ENCODE measurements at places on chromosomes 16 and 17.

GRCh38 chr17:951325-952132 lies 28.0 kb downstream of the NXN start:
- no peak for DNase-seq

DNA sequence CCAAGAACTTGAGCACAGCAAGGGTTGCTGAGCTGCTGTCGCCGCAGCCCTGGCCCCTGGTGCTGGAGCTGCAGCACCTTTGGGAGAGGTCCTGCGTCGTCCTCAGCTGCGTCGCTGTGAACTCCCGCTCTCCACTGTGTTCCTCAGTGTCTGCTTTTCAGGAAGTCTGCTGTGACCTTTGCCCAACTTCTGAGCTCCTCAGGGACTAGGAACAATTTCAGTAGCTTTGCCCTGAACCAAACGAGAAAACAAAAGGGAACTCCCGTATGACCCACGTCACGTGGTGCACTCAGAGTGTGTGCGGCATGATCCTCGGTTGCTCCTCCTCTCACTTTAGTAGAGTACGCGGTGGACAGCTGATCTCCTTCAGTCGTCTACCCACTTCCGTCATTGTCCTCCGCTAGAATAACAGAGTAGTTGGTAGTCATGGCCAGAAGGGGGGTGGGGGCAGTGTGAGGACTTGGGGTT lies 44.2 kb downstream of the WDR45B start:
- DNase-seq = no peak

GRCh38 chr17:78882540-78883088 lies 20.4 kb downstream of the CEP295NL start:
- no peak for DNase-seq

DNA sequence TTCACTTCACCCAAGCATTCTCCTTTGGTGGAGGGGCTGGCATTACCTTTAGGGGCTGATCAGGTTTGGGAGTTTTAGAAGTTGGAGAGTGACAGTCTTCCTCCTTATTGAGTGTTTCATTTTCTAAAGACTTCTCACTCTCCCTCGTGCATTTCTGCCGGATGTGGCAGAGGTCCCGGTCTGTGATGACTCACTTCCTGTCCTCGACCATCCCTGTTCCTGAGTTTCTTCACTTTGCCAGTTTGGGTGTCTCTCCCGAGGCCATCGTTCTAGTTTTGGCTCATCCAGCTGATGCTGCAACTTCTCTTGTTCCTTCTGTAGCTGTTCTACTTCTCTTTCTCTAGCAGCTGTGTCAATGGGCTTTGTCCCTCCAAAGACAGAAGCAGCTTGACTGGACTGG lies 104.3 kb downstream of the PHKB start:
- DNase-seq = no peak

DNA sequence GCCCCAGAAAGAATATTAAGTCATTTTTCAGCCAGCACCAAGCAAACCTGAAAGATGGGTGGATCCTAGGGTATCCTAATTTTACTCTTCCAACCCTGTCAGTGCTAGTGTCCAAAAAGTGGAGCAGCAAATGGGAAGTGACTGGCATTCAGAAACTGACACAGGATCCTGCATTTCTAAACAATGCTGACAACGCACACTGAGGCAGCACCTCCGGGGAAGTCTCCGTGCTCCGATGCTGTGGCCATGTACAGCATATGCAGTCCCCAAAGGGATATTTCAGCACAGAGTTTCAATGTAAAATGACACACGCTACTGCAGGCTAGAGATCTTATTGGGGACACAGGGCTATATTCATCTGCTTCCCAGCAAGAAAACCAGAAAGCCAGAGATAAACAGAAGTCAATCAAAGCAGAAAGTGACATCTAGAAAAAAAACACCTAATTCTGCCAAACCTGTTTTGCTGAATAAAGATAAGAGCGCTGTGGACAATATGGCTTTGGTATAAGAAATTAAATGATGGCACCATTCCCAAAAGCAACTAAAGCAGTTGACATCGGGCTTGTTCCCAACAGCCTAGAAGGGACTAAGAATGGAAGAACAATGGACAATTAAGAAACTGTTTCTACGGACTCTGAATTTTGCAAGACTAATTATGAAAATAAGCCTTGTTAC lies 17.3 kb downstream of the XYLT1 start:
- DNase-seq = no peak

Measured in stimulated activated CD8-positive, alpha-beta memory T cell treated with anti-CD3 and anti-CD28 coated beads, Interleukin-15, amount 100 ng/mL, for 24 hours (primary cell).